CD4-positive, alpha-beta T cell treated with Interleukin-4 for 1 hour (primary cell): ENCODE measurements at places on chromosomes 3 and 15.

DNA sequence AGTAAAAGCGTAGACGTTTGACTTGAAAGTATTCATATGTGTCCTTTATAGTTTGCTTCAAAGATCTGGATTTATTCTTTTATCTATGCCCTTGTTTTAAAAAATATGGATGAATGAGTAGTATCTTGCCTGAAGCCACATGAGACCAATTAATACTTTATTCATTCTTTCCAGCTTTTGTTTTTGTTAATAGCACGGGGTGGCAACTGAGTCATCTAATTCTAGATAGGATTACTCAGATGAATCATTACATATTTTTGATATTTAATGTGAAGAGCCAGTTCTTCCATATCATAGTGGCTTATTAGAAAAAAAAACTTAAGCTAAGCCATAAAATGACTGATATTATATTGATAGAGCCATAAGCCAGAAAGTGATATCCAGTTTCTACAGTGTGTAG, 121.9 kb downstream of the BBX start:
- no peak for DNase-seq

GRCh38 chr3:100902572-100902971, 90.6 kb downstream of the ABI3BP start:
- DNase-seq = no peak

DNA sequence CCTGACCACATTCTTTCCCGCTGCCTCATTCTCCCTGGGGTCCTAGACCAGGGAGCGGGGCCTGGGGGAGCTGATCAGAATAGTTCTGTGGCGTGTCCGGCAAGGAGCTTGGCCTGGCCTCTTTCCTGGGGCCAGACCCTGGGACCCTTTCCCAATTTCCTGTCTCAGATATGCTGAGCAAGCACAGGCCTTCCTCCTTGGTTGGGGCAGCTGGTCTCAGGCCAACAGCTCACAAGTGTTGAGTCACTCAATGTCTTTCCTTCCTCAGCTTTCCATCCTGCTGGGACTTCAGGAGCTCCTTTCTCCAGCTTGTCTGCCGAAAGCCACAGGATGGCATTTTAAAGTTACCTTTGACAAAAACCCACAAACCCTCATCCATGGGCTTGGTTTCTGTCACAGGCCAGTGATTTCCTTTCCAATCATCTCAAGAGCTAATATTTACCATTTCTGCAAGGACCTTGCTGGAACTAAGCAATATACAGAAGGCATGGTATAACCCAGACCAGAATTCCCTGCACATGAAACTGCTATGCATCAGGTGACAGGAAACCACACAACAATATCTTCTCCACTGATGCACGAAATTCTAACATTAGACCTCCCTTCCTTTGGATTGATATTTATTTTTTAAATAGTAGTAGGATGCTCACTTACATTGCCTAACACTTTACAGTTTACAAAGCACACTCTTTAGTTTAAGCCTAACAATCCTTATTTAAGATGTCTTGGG, 19.5 kb upstream of the TIMP4 start:
- no peak for DNase-seq

DNA sequence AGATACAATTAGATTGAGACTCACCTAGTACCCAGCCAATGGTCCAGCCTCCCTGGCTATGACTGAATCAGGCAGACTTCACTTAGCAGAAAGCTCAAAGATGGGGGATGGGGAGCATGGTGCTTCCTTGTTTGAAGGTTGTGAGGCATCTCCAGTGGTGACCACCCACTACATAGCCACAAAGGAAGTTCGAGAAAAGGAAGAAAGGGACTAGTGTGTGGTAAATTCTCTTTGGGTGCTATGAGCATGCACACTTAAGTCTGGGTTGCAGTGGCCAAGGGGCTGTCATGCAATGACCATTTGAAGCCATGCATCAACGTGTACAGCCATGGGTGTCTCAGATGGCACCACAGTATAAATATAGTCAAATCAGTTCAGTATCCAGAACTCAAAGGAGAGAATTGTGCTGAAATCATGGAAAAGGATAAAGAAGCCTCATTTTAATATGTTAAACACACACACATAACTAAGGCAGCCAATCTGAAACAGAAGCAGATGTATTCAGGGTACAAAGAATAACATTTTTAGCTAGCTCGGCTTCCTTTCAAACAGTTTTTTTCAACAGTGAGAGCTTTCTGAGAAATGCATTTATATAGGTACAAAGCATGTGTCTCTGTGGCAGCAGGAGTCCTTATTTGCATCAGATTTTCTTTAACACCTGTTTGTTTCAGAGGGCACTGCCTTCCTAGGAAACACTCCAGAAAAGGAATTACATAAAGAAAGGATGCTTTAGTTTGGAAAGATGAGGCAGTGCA, 275.5 kb downstream of the GAP43 start:
- no peak for DNase-seq

DNA sequence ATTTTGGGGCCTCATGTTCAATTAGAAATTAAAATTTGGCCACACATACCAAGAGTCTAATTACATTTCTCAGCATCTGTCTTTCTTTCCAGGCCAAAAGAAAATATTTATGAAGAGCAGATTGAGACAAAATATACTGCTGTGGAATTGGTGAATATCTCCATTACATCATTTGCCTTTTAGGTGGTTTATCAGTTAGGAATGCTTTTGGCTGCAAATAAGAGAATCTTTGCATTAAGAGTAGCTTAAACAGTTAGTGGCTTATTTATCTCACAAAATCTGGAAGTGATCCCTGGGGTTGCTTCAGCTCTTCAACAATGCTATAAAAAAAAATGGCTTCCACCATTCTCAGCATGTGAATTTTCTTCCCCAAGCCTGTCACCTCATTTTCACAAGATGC, 308.7 kb downstream of the MAGI1 start:
- DNase-seq = no peak

- peak; percentile 16 for DNase-seq
Measured at GRCh38 chr15:98776607-98777281, 128.4 kb downstream of the IGF1R start.

DNA sequence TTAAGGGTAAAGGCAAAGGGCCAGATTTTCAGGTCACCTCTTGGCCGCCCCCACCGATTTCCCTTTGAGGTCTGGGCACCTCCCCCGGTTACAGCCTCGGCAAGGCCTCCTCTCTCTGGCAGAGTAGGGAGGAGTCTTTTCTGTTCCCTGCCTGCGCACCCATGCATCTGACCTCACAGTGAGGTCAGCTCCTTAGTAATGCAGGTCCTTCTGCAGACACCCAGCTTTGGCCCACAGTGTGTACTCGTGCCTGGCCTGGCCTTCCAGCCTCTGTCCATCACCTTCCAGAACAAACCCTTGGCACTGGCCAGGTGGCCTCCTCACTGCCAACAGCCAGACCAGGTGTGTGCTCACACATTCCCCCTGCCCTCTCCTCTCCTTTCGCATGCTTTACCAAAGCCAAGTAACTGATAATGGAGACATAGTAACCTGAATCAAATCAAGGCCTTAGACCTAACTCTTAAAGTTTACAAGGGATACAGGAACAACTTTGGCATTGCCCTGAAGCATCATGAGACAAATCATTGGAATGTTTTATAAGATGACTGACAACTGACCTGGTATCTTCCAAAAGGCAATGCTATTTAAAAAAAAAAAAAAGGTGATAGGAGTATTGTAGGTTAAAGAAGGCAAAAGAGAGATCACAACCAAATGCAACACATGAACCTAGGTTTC, 61.3 kb downstream of the CORO2B start:
- DNase-seq = no peak

DNA sequence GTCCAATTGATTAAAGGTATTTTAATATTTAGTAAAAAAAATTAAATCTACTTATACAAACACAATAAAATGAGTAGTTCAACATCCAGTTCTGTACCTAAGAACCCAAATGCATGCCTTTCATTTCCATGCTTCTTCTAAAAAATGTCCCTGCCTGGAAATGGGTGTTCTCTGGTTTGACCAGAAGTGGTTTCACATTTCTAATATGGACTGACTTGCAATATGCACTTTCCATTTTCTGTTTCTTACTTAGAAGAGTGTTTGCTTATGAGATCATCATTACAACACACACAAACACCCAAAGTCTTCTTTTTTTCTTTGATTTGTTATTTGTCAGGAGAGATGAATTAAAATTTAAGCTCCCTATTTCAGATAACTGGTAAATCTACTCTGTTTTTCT, 879.6 kb downstream of the AGBL1 start:
- DNase-seq = no peak

DNA sequence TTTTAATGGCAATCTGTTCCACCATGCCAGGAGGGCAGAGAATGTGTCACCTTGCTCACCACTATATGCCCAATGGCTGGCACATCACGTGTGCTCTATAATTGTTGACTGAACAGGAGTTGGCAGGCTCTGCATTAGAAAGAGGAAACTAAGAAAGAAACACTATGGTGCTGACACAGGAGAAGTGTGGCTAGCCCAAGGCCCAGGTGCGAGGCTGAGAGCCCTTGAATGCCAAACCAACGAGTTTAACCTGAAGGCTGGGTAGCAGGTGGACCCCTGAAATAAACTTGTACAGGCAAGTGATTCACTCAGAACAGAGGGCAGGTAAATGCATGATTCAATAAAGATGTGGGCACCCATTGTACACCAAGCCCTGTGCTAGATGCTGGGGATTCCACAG, 2.4 kb downstream of the CHCHD4 start:
- no peak for DNase-seq

DNA sequence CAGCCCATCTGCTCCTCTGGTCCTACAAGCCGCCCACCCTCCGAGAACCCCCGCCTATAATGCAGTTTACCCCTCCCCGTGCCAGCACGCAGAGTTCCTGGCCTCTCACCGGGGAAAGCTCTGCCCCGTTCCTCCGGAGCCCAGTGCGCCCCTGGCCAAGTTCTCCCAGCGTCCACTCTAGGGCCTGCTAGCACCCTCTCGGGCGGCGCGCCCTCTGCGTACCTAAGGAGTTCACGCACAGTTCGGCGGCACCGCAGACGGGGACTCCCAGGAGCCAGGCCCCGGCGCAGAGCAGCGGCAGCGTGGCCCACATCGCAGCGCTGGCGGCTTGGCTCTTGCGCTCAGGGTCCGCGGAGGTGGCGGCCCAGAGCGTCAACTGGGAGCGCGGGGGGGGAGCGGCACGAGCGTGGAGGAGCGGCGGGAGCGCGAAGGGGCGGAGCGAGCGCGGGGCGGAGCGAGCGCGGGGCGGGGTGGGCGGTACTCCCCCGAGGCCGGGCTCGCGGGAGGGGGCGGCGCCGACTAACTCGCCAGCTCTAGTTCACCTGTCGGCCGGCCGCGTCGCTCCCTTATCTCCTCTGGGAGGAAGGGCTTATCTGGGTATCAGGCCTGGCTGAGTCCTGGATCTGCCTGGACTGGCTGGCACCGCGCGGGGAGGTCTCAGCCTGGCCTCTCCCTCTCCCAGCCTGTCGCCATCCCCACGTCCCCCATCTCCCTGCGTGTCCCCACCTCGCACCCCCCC, at the start of gene CTSH:
CTSH (minus strand) TSS at position 378 of the 739 bp plus-strand sequence; CDS start at position 313, 65 bp downstream.
- peak; percentile 80 for DNase-seq

GRCh38 chr15:59111251-59111650, 6.3 kb downstream of the CCNB2 start:
- no peak for DNase-seq

- no peak for DNase-seq
Measured at GRCh38 chr3:16905704-16906103, 20.9 kb downstream of the PLCL2 start.

DNA sequence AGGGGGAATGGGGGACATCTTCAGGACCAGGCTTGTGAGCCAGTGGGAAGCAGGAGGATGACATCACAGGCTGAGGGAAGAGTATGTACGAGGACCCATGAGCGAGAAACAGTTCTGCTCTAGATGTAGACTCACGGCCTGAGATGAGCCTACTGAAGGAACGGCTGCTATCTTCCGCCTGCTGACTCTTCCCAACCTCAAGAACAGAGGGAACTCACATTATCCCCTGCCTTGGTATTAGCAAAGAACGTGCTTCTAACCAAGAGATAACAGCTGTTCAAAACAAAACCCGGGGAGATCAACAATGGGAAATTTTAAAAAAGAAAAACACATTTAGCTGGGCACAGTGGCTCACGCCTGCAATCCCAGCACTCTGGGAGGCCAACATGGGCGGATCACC, 25.3 kb downstream of the AVEN start:
- DNase-seq = no peak

GRCh38 chr3:15289661-15290060, 42.7 kb downstream of the SH3BP5 start:
- DNase-seq = no peak
